Erythroblast (primary cell): ENCODE measurements at places on chromosomes 1 and 21.
A peak's percentile ranks its signal among the peaks of the same experiment; 100 is the strongest.

GRCh38 chr21:40355076-40355475, 487.8 kb downstream of the PCP4 start:
- no peak for DNase-seq

DNA sequence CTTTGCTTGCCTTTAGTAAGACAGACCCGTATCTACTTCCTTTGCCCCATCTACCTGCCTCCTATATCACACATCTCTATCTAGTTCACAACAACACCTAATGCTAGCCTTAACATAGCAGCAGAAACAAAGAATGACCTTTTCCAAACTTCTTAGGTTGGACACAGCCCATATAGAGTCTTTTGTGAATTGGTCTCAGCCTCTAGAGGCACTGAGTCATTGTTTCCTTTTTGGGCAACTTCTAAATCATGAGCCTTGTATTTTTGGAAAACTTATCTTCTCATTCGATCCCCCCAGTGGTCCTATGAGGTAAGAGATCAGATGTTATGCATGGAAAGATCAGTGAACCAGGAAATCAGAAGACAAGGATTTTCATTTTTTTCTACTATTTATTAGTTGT, 679.4 kb upstream of the USP24 start:
- no peak for DNase-seq

DNA sequence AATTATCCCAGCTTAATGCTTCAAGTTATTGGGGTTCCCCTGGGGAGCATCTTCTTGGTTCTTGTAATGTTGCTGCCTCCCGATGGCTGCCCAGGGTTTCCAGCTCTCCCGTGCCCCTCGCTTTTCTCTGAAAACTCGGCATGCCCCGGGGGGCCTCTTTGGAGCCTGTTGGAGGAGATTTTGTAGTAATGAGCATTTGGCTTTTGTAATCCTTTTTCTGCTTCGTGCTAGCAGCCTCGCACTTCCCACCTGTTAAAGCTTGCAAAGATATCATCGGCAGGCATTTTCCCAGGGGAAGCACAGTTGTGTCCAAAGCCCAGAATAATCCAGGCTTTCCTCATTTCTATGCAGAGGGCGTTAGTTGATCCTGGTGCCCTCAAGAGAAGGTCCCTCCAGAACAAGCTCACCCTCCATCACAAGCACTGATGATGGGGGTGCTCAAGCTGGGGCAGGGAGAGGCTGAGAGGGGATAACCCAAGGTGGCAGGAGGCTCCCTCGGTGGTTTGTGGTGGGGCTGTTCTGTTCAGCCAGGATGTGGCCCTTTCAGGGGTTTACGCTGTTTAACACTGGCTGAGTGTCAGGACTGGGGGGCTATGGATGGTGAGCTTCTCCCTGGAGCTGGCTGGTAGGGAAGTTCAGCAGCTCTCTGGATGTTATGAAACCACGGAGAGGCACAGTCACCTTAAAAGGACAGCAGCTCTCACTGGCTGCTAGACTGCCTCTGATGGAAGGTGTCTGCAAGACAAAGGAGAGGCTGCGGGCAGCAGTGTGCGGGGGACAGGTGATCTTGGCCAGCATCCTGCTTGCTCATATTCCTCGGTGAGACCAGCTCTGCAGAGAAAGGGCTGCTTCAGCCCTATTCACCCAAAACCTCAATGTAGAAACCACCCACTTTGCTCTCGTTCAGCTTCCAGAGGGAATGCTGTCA, 477.1 kb upstream of the VAMP3 start:
- no peak for DNase-seq

DNA sequence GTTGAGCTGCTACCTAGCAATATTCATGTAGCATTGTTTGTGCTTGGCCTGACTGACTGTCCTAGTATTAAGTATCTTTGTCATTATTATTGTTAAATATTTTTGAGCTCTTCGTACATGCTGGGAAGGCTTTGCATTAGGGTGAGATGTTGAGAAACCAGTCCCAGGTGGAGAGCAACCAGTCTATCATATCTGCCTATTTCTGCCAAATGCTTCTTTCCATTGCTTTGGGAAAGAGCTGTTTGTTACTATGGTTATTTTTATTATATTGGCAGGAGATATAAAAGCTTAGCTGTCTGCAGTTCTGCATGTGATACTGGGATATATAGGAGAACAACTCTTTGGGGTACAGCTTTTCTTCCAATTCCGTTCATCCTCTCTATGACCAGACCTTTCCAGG, 85.1 kb downstream of the CLDN17 start:
- no peak for DNase-seq

GRCh38 chr21:27513825-27514224, 546.9 kb upstream of the ADAMTS5 start:
- no peak for DNase-seq

GRCh38 chr21:42744520-42745445, 91.4 kb downstream of the PDE9A start:
- no peak for DNase-seq

GRCh38 chr1:106113851-106114250, 942.6 kb upstream of the PRMT6 start:
- DNase-seq: no peak

GRCh38 chr1:115426231-115426771, 88.3 kb upstream of the NGF start:
- DNase-seq: no peak

DNA sequence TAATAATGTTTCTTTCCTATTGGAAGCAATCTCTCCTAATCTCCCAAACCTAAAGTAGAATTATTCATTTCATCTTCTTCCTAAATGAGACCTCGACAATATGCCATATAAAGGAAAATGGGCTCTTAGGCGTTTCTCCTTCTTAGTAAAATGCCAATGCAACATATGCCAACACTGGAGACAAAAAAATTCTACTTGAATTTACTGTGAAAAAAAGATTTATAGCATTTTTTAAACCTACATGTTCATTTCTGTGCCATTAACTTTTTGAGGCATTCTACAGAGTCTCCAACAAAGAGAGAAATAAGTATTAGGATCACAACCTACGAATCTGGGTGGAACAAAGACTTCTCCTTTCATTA, 1.3 kb downstream of the WDR47 start:
- DNase-seq: no peak

DNA sequence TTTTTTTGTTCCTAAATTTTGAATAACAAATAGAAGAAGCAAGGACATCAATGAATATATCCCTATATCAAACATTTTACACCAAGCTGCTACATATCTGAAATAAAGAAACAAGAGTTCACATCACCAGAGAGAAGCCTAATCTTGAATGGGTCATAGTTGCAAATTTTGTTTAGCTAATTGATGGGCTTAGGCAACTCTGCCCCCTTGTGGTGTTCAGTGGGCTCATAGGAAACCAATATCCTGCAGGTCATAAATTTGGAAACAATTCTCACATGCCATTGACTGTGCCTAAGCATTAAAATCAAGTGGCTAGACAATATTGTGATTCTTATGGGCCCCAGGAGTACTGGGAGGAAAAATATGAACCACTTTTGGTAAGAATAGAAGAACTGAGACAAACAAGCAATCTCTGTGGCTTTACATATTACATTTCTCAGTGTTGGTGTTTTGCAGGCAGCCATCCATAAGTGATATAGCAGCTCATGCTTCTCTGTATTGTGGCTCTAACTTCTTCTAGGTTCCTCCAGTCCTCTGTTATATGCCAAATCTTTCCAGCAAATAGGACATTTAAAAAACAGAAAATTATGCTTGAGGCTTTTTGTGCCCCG, 1262.8 kb upstream of the PRMT6 start:
- peak; percentile 26 for DNase-seq

- DNase-seq: peak; percentile 77
Observed at GRCh38 chr1:29033829-29034466, 89.8 kb downstream of the TMEM200B start.

- no peak for DNase-seq
Observed at GRCh38 chr1:60448850-60449249, 375.3 kb upstream of the C1orf87 start.

DNA sequence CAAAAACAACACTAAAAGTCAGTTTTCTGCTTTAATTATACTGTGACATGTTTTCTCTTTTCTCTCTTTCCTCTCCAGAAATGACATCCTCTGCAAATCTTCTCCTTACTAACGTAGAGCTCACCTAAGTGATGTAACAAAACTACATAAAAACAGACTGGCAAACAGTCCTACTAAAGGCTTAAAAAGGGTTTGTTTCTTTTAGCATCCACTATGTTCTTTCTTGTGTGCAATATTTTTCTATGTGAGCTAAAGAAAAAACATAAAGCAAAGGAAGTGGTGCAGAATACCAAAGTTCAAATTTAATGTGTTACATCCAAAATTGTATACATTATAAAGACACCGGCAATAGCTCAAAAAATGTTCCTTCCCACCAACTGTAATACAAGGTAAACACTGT, 14.5 kb downstream of the USP24 start:
- DNase-seq: no peak
